ENCODE measurements at places on chromosomes 3 and 15.

DNA sequence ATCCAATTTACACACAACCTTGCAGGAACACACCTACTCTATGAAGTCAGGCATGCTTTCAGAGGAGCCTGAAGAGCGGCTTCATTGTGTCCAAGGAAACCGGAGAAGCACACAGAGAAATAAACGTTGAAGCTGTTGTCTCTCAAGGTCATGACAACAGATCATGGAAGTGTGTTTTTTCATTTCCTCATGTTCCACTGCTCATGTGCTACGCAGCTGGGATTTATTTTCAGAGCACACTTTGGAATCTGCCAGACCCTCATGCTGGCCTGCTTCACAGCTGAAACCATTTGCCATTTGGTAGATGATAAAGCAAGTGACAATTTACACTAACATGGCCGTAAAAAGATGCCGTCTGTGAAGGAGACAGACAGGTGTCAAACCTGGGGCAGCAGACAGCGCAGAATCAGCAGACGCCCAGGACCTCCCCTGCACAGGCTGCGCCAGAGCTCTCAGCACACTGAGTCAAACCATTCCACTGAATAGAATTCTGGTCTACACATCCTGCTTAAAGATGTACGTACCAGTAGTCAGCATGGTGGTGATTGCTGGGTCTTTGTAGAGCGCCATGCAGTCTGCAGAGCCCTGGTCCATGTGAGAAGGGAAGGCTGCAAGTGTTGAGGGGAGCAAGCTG is 99.3 kb downstream of the ARNT2 start:
- DNase-seq: no peak

GRCh38 chr3:28726840-28727239 is 378.2 kb upstream of the AZI2 start:
- DNase-seq: peak; percentile 24

DNA sequence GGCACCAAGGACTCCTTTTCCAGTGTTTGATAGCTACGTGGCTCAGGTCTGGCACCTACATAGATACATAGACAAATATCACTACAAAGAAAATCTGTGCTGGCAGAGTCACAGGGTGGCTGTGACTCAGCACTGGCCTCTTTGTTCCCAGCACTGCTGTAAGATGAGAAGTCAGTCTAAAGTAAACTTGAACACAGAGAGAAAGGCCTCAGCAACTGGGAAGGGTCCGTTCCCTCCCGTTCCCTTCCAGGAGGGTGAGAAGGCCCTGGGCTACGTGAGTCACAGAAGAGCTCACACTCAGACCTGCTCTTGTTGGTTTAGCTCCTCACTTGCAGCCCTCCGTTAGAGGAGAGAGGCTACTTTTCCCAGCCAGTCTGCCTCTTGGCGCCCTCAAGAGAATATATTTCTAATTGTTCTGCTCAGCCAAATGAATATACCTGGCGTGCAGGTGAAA is 23.1 kb downstream of the ANXA2 start:
- DNase-seq: no peak

DNA sequence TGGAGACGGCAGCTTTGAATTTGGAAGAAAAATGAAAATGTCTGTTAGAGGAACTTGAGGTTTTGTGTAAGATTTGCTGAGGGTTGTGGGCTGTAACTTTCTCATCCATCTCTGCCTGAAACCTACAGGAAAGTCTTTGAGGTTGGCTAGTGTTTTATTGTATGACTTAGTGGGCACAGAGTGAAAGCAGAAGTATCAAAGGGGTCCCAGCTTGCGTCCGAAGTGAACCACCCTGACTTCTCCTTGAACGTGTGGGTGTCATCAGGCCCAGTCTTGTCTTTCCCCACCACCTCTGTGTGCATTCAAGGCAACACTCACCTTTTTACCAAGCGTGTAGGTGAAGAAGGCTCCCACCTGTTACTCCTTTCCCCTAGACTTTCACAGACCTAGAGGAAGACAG is 682.1 kb upstream of the CFAP20DC start:
- no peak for DNase-seq

GRCh38 chr3:113825090-113825489 is 13.5 kb upstream of the GRAMD1C start:
- peak; percentile 68 for DNase-seq

- no peak for DNase-seq
Observed at GRCh38 chr15:90217671-90218394, 15.9 kb downstream of the CIB1 start.

DNA sequence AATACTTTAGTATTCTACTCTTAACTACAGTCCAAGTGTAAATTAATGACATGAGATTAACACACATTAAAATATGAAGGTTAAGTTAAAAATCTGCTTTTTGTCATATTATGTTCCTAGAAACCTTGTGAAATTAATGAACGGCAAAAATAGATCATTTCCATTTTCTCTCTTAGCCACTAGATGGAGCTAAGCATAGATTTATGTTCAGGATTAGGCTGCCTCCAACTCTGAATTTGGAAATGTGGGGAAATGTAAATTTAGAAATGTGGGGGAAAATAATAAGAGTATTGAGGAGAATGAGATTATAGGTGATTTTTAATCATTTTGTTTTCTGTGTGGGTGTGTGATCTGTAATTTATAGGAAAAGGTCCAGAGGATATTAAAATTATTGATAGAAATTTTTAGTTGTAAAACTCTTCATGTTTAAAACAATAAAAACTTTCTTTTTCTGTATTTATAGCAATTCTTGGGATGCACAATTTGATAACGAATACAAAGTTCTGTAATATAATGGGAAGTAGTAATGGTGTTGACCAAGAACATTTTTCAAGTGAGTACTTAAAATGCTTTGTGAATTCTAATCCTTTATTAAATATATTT is 59.2 kb downstream of the TMOD3 start:
- DNase-seq: peak; percentile 37

- no peak for DNase-seq
Observed at GRCh38 chr3:98968824-98969223, 67.3 kb upstream of the DCBLD2 start.

DNA sequence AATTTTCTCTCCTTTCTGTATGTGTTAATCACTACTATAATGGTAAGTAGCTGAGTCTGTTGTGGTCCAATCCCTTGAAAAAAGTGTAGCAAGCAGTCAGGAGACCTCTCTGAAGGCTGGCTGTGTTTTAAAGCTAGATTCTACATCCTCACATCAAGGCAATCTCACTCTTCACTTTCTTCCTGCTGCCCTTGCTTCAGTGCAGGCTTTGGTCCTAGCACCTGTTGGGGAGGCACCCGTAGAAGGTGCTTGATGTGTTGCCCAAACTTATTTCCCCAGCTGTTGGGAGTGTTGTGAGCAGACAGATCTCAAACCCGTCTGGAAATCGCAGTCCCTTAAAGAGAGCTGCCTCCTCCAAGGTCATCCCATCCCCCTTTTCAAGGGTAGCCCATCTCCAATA is 8.6 kb downstream of the FRMD4B start:
- no peak for DNase-seq

- DNase-seq: no peak
Observed at GRCh38 chr3:143132246-143132980, 12.8 kb downstream of the CHST2 start.
